CD4-positive, alpha-beta T cell treated with Interleukin-10 for 1 hour (primary cell): ENCODE measurements at places on chromosomes 6 and 20.

DNA sequence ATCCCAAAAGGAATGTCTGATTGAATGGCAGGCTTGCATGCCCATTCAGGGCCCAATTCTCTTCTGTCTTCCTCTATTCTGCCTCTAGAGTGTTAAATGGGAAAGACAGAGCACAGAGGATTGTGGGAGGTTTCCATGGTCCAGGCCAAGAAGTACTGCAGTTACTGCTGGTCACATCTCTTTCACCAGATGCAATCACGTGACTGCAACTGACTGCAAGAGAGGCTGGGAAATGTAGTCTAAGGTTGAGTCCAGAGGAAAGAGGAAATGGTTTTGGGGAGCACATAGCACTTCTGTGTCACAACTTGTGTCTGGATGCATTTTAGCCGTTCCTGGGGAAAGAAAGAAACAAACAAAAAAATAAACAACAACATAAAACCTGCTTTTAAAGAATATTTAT, 336.4 kb upstream of the BTBD3 start:
- no peak for DNase-seq

DNA sequence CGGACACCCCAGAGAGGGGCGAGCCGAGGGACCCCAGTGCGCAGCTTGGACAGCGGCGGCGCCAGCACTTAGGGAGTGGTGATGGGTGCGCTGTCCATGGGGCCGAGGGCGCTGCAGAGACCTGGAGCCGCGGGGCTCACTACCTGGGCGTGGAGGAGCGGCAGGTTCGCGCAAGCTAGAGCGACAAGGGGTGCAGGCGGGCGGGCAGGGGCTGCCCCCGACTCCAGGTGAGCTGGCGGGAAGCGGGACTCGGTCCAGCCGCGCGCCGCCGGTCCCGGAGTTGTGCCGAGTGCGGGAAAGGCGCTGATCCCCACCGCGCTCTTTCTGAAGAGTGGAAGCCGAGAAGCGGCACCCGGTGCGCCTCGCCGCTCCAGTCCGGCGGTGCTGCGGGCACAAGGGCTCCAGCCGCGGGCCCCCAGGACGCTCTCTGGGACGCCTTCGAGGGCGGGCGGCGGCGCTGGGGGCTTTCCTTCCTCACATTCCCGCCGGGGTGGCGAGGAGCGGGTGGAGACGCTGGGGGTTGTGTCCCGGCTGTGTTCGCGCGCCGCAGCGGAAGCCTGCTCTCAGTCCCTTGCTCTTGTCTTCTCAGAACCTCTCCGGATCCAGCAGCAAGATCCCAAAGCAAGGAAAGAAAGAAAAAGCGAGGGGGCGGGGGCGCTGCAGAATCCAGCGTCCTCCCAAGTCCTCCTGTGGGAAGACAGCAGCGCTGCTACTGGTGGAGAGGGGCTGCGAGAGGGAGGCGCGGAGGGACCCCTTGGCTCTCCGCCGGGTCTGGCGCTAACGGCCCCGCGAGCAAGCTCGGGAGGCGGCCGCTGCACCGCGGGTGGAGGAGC, at the start of gene B3GAT2:
B3GAT2 (minus strand) TSS at position 610 of the 833 bp plus-strand sequence. CDS start 631 bp downstream, outside the sequence.
- no peak for DNase-seq

DNA sequence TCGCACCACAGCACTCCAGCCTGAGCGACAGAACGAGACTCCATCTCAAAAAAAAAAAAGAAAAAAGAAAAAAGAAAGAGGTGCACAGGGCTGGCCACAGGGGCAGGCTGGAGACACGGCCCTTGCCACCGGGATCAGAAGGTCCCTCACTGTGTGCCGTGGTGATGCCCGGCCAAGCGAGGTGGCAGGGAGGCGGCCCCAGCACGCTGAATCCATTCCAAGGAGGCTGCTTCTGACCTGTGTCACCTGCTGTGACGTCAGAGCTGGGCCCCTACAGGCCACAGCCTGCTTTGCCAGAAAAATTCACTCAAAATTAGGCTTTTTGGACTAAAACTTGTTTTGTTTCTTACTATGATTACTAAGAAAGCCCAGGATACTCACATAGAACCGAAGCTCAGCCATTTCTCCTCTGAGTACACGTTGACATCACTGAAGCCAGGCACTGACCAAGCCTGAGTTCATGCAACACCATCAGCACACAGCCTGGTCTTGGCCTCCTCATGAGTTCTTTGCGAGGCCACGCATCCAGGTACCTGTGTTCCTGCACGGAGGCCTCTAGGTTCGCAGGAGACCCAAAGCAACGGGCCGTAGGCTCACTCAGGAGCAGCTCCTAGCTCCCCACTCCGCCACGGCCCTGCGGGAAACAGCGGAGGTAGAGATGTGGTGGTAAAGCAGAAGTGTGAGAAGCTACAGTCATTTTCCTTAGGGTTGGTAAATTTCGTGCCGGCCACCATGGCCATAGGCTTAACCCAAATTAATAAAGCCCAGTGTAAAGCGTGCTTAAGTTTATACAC, 67.8 kb downstream of the THBS2 start:
- DNase-seq, result no peak

- no peak for DNase-seq
Measured at GRCh38 chr6:157779705-157780604, 43.1 kb upstream of the SNX9 start.

- DNase-seq, result no peak
Measured at GRCh38 chr6:53673162-53673727, 7.7 kb upstream of the KLHL31 start.

DNA sequence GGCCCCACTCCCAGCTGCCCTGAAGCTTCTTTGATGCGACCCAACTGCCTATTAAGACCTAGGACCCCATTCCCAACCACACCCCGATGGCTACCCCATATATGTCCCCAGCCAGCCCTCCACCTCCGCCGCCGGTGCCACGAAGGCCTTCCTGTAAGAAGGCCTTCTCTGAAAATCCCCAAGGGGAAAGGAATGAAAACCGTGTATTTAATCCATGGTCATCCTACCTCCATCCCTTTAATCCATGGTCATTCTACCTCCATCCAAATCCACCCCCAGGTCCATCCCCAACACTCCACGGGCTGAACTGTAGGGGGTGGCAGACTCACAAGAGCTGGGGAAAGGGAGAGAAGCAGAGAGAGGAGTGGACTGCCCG, 545 bp upstream of the VSX1 start:
- DNase-seq, result no peak

DNA sequence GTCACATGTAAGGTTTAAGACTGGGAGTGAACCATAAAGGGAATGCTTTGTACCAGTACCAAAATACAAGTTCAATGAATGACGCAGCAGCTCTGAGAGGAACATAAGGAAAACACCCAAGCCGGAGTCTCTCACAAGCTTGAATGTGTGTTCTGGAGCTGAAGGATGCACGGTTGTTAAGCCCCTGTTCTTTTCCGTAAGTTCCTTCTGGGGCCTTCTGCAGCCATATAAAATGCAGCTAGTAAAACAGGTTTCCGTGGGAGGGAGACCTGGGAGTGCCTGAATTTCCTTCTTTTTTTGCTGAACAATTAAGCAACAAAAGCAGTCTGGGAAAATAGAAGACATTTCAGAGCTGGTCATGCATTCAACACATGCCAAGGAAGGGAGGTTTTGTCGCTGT, 73.2 kb upstream of the JAG1 start:
- DNase-seq, result no peak

- no peak for DNase-seq
Measured at GRCh38 chr6:95413789-95414188, 163.5 kb upstream of the MANEA start.

DNA sequence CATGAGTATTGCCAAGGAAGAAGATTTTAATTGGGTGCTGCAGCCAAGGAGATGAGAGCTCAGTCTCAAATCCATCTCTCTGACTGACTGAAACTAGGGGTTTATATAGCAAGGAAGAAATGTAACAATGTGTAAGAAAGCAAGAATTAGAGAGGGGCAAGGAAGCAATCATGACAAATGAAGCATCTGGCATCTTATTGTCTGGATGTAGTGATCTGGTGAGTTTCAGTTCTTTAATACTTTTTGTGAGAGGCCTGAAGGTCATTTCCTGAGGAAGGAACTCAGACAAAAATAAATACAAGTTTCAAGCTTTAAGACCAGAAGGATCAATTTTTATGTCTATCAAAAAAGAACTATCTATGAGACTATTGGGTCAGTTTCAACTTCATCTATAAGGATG, 64.2 kb downstream of the HTR1E start:
- no peak for DNase-seq

DNA sequence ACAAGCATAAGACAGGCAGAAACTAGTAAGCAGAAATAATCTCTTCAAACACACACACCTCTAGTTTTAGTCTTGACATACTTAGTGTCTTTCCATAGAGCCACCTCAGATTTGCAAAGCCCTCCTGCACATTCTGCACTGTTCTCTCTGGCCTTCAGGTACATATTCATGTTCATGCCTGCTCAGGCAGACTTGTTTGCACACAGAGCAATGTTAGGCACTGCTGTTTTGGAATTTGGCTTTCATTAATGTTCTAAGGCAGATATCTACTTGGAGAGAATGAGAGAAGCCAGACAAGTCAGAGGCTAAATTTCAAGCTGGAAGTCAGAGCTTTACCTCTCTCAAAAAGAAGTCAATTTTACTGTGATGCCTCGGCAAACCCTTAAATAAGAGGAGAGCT, 21.3 kb upstream of the DST start:
- no peak for DNase-seq

DNA sequence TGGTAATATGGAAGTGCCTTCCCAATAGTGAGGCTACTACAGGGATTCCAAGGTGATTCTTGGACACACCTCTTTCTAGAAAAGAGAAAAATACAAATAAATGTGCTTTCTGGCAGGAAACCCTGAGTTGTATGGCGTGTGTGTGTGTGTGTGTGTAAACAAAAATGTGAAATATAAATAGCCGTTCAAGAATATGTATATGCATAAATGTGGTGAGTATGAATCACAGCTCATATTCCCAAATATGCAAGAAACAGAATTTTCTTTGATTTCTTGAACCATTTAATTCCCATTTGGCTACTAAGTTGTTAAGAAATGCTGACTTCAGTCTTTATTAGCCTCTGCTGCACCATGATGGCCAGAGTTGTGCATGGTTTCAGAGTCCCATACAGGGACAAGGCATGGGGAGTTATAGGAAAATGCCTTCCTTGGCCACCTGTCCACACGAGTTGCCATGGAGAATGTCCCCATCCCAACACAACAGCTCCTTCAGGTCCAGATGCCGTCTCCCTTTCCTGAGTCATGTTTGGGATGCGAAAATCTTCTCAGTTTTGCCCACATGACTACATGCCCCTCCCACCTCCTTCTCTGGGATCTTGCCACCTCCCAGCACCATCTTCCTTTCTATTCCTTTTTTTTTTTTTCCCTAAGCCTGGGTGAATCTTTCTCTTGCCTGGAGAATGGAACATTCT, 312.4 kb upstream of the ECI2 start:
- no peak for DNase-seq

GRCh38 chr6:100276311-100277057, 188.2 kb downstream of the SIM1 start:
- no peak for DNase-seq
